ENCODE measurements at places on chromosomes 5 and 9. TPM values are rescaled to one million over a fixed set of nuclear protein-coding genes. Genes with fewer than 3 reads are reported as not detected.

Gene ANGPTL2
- 4.8 TPM for total RNA-seq

Gene PLK2
- 26.2 TPM for total RNA-seq

Gene C9orf43
- total RNA-seq: 0.57 TPM

Gene ANKRD34B
- total RNA-seq: 0.72 TPM

- H3K27ac ChIP-seq: no peak overlapping the region
- H3K4me3 ChIP-seq: peak overlapping the region; percentile 81
- H3K27me3 ChIP-seq: peaks cover 29% of the 10 kb centered on the region
- peaks cover 3% of the 10 kb centered on the region for H3K36me3 ChIP-seq
- H3K4me1 ChIP-seq: peaks cover 5% of the 10 kb centered on the region
- no peak for DNase-seq
Observed at GRCh38 chr5:40678460-40679147, 1.1 kb upstream of the PTGER4 start.

- no peak overlapping the region for H3K27ac ChIP-seq
- H3K4me1 ChIP-seq: no peaks in the 10 kb centered on the region
- peaks cover 27% of the 10 kb centered on the region for H3K36me3 ChIP-seq
Observed at GRCh38 chr5:153508700-153509099, 18.2 kb downstream of the GRIA1 start.

GRCh38 chr9:113992276-113992951, 85.7 kb downstream of the AMBP start:
- no peak for DNase-seq
- H3K4me1 ChIP-seq: no peaks in the 10 kb centered on the region
- no peak overlapping the region for H3K27ac ChIP-seq
- no peak overlapping the region for H3K4me3 ChIP-seq
- H3K27me3 ChIP-seq: no peaks in the 10 kb centered on the region

All from H9 (cell line).